Type B pancreatic cell (in vitro differentiated cells): ENCODE measurements at places on chromosomes 16 and 17.

- no peak for DNase-seq
Measured at GRCh38 chr16:15689290-15689689, 39.2 kb downstream of the NDE1 start.

- DNase-seq: no peak
Measured at GRCh38 chr16:84982434-84982833, 28.9 kb downstream of the ZDHHC7 start.

DNA sequence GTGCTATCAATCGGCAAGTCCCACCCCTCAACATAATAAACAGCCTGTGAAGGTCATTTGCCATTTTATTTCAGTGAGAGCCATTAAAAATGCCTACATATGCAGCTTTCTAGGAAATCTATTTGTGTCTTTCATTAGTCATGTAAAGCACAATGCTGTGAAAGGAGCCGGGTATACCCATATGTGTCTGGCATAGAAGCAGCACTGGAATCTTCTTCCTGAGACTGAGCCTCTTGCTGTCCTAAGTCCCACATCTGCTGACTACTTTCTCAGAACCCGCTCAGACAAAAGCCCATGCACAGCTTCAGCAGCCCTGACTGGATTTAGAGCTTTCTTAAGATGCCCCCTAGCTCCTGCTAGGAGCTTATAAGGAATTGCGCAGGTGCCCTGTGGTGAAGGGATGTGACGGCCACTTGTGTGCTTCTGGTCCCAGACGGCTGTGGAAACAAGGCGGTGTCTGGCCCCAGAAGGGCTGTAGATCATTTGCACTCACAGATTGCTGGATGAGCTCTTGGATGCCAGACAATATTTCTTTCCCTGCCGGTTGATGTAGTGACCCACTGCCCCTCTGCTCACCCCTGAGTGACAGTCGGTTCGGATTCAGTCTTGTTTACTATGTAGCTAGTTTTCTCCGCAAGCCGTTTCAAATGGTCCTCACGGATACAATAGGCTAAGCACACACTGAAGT is 172.2 kb downstream of the ANKFN1 start:
- DNase-seq: no peak

DNA sequence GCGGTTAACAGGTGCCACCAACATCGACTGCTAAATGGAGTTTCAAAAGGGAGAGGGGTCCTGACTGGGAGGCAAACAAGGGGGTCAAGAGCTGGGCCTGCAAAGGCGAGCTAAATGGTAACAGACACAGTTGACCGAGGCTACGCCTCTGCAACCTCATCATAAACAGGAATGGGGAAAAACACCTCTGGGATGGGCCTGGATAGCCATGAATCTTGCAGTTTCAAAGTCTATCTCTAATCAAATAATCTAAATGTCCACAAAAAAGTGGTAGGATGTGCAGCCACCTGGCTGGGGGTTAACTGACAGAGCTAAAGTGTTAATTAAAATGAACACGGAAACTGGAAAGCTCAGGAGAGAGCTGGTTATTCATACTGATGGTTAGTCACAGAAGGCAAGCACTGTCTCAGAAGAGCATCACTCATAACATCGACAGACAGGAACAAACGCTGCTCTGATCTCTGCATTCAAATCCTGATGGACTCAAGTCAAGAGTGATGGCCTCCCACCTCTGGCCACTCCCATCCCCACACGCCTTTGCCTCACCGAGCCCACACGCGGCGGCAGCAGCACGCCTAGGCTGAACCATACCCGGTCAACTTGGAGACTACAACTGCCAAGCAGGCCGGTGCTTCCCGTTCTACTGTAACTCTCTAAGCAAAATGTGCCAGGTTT is 56.3 kb downstream of the CREBBP start:
- DNase-seq: no peak

DNA sequence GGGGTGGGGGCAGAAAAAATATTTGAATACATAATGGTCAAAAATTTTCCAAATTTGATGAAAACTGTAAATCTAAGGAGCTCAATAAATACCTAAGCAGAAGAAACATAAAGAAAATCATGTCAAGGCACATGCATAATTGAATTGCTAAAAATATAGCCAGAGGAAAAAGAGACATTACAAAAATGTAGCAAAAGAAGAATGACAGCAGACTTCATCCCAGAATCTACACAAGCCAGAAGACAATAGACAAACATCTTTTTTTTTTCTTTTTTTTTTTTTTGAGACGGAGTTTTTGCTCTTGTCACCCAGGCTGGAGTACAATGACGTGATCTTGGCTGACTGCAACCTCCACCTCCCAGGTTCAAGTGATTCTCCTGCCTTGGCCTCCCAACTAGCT is 62.0 kb upstream of the ATP2A3 start:
- DNase-seq: no peak

GRCh38 chr17:18225121-18225641 is at the start of gene LLGL1:
TSS of gene LLGL1 (plus strand) at chr17:18225635. CDS start at chr17:18225683, 48 bp downstream.
- DNase-seq: peak; percentile 99

DNA sequence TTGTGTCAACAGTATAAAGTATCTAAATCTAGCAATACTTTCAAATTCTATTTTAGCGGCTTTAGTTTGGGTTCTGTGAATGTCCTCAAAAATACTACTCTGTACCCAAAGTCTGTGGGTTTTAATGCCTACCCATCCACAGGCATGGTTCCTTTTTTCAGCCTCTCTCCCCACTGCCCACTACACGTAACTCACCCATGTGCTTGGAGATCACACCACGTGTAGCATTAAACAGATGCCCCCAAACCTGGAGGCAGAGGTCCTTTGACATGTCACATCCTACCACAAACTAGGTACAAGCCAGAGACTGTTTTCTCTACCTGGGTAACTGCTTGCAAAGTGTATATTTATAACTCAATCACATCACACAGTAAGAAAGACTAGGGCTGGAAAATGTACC is 5.4 kb downstream of the DYNC1LI2 start:
- no peak for DNase-seq

DNA sequence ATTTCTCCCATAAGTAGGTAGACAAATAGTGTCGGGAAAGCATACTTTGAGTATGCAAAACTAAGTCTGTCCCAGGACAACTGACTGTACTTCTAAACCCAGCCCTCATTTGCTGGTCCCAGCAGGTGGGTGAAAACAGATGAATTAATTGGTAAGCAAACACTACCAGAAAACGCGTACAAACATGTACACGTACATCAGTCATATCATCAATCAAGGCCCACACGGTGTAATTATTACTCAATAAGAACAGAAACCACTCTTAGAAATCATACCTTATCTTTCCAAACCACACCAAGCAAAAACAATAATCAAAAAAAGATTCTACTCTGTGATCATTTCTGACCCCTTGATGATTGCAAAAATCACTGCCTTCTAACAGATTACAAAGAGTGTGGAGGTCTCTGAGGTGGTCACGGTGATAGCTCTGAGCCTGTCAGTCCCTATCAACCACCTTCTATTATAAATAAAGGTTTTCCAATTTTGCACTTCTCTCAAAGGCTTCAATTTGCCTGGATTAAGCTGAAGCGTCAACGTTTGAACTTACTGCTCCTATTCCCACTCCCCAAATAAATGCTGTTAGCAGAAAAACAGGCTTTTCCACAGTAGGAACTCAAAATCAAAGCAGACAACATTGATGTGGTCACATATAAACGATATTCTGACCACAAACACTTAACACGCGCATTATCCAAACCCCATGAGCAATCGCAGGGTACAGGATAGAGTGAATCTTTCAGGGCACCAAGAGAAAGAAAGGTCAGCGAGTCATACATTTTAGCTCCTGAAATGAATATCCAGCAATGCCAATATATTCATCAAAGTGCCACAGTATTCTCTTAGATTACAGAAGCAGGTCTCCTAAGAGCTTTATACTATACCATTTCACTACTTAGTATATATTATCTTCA is 211.9 kb downstream of the STX8 start:
- DNase-seq: no peak

- DNase-seq: no peak
Measured at GRCh38 chr17:31564883-31565301, 173.4 kb downstream of the RAB11FIP4 start.

- DNase-seq: no peak
Measured at GRCh38 chr17:82677353-82677925, 21.1 kb downstream of the RAB40B start.

DNA sequence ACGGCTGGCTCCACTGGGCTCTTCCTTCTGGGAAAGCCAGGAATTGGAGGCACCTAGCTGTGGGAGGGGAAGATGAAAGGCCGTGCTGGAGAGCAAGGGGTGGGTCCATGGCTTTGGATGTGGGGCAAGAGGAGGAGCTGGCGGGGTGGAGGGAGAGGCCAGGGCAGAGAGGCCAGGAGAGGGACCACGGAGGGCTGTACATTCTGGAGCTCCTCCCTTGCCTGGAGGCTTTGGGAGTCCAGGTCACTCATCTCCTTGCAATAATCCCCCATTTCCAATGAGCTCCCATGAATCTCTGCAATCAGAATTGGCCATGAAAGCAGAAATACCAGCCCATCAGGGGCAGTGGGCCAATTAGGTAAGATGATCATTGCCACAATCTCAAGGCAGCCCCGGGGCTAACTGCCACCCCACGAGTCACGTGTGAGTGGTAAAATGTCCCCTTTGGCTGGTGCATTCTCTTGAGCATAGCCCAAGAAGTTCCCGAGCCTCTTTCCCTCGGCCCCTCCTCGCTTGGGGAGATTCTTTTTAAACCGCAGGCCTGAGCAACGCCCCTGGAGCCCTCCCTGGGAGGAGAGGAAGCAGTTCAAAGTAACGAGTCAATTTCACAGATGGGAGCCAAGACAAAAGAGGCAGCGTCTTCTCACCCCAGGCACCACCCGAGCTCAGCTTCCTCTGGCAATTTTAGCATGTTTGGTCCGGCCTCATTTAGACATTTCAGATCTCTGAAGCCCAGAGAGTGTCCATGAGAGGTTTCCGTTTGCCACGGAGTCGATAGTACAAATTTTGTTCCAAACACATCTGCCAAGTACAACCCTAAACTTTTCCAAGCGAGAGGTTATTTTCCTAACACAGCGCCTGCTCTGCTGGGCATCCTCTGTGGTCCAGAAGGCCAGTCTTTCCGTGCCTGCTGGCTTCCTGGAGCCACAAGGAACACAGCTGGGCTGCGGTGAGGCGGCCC is 13.4 kb downstream of the RTN4RL1 start:
- no peak for DNase-seq

DNA sequence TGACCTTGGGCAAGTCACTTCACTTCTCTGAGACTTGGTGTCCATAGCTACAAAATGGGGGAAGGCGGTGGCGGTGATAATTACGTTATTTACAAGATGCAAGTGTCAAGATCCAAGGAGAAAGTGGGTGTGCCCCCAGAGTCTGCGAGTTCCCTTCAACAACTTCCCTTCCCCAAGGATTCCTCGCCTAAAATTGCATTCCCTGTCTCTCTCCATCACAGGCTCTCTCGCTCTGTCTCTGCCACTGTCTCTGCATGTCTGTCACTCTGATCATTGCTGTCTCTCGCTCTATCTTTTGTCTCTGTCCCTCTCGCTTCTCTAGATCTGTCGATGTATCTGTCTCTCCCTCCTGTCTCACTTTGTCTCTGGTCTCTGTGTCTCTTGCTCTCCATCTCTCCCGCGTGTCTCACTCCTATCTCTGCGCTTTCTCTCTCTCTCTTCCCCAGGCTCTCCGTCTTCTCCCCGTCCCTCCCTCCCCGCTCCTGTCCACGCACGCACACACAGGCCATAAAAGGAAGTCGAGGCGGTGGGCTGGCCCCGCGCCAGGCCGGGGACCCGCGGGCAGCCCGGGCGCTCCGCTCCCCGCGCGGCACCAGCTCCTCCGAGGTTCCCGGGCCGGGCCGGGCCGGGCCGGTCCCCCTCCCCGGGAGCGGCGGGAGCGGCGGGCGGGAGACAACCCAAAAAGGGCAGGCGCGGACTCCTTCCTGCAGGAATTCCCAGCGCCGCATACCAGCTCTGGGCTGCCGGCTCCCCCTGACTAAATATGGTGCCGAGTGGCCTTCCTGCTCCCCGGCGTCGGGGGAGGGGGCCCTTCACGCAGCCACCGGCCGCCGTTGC is 1.1 kb upstream of the MYH11 start:
- DNase-seq: no peak

GRCh38 chr16:11047939-11048800 is 103.8 kb downstream of the CLEC16A start:
- DNase-seq: no peak

DNA sequence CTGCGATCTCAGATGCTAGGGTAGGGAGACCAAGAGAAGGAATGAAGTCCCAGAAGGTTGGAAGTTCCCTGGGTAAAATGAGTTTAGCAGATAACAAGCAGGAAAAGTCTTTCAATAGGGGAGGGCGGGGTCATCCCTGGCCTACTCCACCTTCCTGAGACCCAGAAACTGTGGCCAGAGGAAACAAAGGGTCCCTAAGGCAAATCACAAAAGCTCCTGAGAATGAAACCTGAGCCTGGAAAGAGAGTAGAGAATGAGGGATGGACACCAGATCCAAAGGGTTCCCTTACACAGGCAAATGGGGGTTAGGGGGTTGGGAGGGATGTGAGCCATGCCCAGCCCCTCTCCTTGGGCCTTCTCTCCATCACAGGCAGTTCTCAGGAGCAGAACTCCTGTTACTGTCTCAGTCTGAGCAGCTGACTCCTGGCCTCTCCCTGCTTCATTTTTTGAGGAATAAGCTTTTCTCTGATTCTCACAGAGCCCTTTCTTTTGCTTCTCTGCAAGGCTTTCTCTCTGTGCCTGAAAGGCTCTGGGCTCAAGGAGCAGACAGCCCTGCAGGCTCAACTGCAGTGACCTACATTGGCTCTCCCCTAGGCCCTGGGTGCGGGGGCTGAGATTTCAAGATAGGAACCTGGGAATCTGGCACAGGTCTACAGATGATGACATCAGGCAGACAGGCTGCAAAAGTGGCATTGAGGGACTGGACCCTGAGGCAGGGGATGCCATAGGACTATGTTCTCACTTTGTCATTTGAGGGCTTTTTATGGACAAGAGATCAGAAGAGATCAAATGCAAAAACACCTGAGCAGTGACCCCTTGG is 9.8 kb upstream of the NR1D1 start:
- DNase-seq: no peak

- no peak for DNase-seq
Measured at GRCh38 chr17:29597361-29598172, 4.6 kb downstream of the ANKRD13B start.

DNA sequence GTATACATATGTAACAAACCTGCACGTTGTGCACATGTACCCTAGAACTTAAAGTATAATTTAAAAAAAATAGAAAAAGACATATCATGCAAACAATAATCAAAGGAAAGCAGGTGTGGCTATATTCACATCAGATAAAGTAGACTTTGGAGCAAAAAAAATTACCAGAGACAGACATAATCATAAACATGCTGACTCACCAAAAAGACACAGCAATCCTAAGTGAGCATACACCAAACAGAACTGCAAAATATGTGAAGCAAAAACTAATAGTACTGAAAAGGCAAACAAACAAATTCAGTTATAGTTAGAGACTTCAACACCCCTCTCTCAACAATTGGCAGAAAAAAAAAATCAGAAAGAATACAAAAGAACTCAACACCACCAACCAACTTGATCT is 29.9 kb downstream of the SHCBP1 start:
- no peak for DNase-seq
